ENCODE measurements at places on chromosomes 1 and 21. TPM values are rescaled to one million over a fixed set of nuclear protein-coding genes. Genes with fewer than 3 reads are reported as not detected.

CREB3L4 gene
- total RNA-seq: 3.9 TPM

MROH7 gene
- under 0.01 TPM for total RNA-seq

FMO4 gene
- total RNA-seq: 1.3 TPM

RNU1-2 gene
- not detected for total RNA-seq

PEX11B gene
- 19.0 TPM for total RNA-seq

HSD3B2 gene
- not detected for total RNA-seq

ARHGAP29 gene
- total RNA-seq: 50.3 TPM

BTBD19 gene
- 13.0 TPM for total RNA-seq

LEPR gene
- 47.7 TPM for total RNA-seq

PRR9 gene
- not detected for total RNA-seq

SLC2A1 gene
- 118 TPM for total RNA-seq
